Stimulated activated CD8-positive, alpha-beta memory T cell treated with anti-CD3 and anti-CD28 coated beads, Interleukin-4, amount 100 ng/mL, for 24 hours (primary cell): ENCODE measurements at places on chromosomes 7 and 10.

GRCh38 chr10:15293862-15294842 lies 76.9 kb downstream of the FAM171A1 start:
- no peak for DNase-seq

DNA sequence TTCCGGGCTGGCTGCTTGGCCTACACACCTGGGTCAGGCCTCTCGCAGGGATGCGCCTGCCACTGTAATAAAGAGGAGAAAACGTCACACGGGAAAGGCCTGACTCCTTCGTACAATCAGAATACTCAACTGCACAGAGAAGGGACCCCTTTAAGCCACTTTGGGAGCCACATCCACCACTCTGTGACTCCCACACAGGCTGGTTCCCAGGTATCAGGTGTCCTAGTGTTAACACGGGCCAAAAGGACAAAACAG lies 5.8 kb upstream of the ZNF736 start:
- no peak for DNase-seq

GRCh38 chr10:118238573-118239235 lies 103.4 kb downstream of the FAM204A start:
- DNase-seq = no peak

DNA sequence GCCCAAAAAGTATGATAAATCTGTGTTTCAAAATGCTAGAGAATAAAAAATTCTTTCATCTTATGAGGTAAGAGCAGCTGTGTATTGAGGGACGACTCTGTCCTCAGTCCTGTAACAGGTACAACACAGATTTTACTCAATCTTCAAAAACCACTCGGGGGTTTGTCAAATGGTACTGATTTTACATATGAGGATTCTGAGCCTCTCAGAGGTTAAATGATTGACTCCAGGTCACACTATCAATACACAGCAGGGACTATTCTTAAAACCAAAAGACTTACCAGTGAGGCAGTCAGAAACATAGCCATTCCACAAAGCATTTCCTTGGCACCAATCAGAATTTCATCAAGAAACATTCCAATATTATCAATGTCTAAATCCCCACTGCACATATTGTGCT lies 95.5 kb downstream of the SGMS1 start:
- DNase-seq = no peak

GRCh38 chr7:102260856-102261255 lies 25.8 kb upstream of the SH2B2 start:
- DNase-seq = no peak

DNA sequence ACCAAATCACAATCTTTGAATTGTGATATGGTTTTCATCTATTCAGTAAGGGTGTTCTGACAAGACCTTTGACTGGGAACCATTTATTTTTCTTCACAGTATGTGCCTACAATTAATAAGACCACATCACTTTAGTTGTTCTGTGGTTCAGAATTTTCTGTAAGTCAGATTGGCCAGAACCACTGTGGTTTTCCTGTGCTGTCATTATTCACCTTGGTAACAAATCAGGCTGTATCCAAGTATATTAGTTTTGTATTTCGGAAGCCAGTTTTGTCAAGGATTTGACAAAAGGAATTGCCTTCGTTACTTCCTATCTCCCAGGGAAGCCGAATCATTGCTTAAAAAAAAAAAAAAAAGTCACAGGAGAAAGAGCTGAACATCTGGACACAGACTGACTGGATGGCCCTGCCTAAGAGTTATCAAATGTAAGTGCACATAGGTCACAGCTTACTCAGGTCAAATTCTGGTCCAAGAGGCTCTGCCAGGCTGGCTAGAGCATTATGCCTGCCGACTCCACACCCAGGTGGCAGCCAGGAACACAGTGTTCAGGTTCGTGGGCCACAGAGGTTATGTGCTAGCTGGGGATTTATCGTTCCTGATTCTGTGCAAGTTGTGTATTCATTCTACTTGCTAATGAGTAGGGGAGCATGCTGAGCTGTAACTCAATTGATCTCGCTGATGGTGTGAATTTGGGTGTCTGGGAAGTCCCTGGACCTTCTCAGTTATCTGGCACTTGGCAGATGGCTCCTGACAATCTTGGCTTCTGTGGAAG lies 175.3 kb downstream of the JAZF1 start:
- DNase-seq = no peak

GRCh38 chr7:95225301-95225700 lies 99.0 kb downstream of the PON1 start:
- DNase-seq = no peak

- no peak for DNase-seq
Measured at GRCh38 chr7:133051066-133051465, 30.8 kb downstream of the CHCHD3 start.

DNA sequence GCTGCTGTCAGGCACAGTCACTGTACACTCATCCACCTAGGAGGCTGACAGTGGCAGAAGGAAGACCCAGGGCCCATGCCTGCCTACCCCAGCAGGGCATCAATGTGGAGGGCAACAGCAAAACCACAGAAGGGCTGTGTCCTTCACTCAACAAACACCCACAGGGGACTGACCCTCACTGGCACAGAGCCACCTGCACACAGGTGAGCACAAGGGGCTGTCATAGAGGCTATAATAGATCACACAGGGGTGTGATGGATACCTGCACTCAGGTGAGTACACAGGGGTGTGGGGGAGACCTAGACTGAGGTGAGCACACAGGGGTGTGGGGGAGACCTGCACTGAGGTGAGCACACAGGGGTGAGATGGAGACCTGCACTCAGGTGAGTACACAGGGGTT lies 132.8 kb upstream of the TCERG1L start:
- DNase-seq = no peak

GRCh38 chr10:101385866-101386658 lies 32.1 kb downstream of the BTRC start:
- DNase-seq = no peak

DNA sequence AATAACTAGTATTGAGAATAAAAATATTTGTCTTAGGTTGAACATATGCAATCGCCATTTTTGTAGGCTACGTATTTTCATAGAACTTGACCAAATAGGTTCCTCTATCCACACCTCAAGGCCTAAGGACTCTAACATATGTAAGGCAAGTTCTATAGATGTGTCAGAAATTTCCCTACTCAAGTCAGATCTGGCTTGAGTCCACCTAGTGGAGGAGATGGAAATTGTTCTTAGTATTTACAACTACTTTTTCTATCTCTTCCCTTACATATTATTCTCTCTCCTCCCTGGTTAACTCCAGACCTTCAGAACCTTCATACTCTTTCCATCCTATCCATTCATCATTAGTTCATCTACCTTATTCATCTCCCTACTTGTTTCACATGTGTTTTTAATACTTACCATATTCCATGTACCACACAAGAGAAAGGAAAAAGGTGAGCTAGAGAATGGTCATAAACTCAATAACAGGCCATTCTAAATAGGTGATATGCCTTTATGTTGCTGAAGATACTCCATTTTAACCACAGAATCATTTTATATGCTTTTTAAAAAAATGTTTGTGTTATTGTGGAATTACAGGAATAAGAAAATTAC lies 174.5 kb upstream of the HDAC9 start:
- DNase-seq = no peak

GRCh38 chr7:133839121-133839520 lies 288.0 kb upstream of the LRGUK start:
- DNase-seq = no peak

- DNase-seq = no peak
Measured at GRCh38 chr10:16799621-16800020, 17.6 kb downstream of the RSU1 start.

DNA sequence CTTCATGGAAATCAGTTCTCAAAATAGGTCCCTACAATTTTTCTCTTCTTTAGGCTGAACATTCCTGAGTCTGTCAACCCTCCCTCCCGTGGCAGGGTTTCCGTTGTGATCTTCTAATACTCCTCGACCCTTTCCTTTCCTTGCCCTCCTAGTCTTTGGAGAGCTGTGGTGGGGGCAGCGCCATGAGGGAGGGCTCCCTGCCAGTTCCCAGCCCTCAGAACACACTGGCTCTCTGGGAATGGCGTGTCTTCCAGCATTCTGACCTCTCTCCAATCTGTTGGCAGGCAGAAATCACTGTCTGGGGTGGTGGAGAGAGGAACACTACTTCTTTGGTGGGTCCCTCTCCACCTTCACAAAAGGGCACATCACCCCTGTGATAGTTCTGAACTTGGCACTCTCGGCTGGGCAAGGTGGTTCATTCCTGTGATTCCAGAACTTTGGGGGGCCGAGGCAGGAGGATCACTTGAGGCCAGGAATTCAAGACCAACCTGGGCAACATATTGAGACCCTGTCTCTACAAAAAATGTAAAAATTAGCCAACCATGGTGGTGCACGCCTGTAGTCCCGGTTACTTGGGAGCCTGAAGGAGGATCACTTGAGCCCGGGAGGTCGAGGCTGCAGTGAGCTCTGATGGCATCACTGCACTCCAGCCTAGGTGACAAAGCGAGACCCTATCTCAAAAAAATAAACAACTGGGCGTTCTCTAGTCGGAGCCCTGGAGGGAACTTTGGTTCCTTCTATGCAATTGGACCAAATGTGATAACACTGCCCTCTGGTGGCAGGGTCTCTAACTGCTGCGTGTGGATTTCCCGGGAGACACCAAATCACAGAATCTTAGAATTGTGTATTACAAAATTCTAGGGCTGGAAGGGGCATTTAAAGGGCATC lies 13.1 kb upstream of the ARPC1A start:
- DNase-seq = peak; percentile 64

GRCh38 chr10:124294811-124295770 lies 123.6 kb downstream of the OAT start:
- no peak for DNase-seq

- DNase-seq = no peak
Measured at GRCh38 chr10:35043796-35044344, 46.3 kb downstream of the CUL2 start.

GRCh38 chr7:36032361-36032818 lies 120.7 kb upstream of the EEPD1 start:
- no peak for DNase-seq

DNA sequence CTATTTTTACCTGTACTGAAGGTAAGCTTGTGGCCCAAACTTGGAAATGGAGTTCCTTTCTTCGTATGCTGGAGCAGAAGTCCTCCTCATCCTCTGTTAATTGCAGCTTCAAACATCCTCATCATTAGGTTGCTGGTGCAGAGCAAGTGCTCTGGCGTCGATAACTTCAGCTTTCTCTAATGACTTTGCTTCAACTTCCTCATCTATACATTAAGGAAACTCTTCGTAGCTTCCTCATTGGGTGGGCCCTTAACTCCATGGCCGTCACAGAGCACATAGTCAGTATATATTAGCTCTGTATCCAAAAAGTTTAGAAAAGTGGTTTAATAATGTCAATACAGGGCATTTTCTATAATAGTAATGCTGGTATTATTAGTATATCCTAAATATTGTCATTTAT lies 447.7 kb downstream of the SUGCT start:
- DNase-seq = no peak

GRCh38 chr10:82737549-82737948 lies 862.6 kb downstream of the NRG3 start:
- no peak for DNase-seq

DNA sequence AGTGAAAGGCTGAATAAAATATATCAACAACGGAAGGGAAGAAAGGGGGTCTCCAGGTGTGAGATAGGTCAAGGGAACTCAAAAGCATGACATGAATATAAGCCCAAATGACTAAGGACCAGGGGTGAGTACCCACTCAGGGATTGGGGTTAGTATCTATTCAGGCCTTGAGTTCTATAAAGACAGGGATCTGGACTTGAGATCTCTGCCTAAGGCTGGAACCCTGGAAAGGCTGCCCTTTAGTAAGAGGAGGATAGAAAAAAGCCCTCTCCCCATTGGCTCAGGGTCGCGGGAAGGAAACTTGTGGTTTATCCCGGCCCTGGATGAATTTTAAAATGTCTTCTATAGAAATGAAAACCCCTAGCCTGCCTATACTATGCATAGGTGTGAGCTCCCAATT lies 2.4 kb upstream of the ITPRIP start:
- no peak for DNase-seq

GRCh38 chr10:119609516-119609915 lies 12.8 kb upstream of the TIAL1 start:
- DNase-seq = no peak

DNA sequence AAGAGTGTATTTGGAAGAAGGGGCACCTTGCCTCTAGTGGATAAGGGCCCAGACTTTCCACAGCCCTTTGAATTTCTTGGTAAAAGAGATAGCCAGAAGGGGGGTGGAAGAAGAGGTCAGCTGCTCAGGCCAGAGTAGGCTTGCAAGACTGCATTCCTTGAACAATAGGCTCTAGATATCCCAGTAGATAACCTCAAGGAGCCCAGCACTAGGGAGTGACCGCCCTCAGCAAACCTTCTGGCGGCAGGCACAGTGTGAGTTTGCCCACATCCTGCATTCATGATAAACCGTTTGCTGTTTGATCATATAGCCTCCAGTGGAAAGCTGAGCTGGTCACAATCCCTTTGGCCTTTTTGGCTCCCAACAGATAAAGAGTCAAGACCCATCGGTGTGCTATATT lies 70.5 kb downstream of the NPY start:
- no peak for DNase-seq

GRCh38 chr7:151310578-151310977 lies 31.0 kb upstream of the NUB1 start:
- no peak for DNase-seq

DNA sequence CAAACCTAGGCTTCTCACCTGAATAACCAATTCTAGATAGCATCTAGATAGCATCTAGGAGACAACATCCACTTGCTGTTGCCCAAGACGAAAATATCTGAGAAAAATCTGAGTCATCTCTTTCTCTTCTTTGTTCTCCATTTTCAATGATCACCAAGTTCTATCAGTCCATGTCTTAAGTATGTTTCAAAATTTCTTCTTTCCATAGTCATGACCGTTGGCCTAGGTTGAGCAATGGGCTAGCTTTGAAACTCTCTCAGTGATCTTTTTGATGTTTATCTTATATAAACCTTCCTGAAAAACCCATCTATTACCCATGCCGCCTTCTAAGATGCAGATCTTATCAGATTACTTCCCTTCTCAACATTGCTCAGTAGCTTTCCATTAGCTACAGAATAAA lies 23.4 kb upstream of the CASD1 start:
- no peak for DNase-seq

- DNase-seq = no peak
Measured at GRCh38 chr10:43055217-43055616, 21.7 kb upstream of the RET start.

DNA sequence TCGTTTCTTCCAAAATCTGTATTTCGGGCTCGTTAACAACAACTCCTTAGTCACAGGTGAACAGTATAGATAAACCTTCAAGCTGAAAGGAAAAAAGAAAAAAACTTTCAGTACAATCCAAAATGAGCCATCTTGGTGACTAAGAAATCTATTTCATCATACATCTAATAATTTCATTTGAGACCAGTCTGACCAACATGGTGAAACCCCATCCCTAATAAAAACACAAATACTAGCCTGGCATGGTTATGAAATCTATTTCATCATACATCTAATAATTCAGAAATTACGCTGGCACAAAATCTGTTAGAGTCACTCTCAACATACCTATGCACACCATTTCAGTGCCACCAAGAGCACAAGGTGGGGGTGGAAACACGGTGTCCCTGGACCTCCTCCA lies 8.8 kb downstream of the DCLRE1C start:
- DNase-seq = no peak

- DNase-seq = no peak
Measured at GRCh38 chr10:36188080-36188453, 546.0 kb upstream of the FZD8 start.

GRCh38 chr10:61176424-61176823 lies 232.4 kb upstream of the RHOBTB1 start:
- DNase-seq = no peak
